ENCODE measurements at places on chromosomes 5 and 9.
A peak's percentile ranks its signal among the peaks of the same experiment; 100 is the strongest.

- peak; percentile 39 for DNase-seq
Measured at GRCh38 chr5:151758430-151759241, at the start of gene ATOX1. Gene ATOX1 (minus strand): TSS chr5:151758631. CDS start chr5:151758551, 80 bp downstream.

GRCh38 chr5:57448751-57449150 lies 33.9 kb downstream of the ACTBL2 start:
- no peak for DNase-seq

GRCh38 chr9:132627106-132627505 lies 42.7 kb downstream of the DDX31 start:
- DNase-seq: no peak

DNA sequence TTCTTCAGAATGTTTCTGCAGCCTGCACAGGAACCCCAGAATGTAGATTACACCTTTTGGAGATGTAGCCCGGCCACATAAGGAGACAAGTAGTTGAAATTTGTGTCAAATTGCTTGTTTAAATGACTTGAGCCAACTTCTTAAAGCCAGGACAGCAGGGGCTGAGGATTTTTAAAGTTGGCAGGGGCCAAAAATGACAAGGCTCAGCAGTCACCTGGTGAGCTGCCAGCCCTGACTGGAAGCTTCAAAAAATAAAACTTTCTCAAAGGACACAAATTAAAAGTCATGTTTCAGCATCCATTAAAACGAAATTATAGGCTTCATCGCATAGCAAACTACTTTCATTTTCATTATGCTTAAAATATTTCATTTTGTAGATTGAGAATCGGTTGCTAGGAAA lies 340.3 kb upstream of the WWC1 start:
- DNase-seq: no peak

GRCh38 chr5:111954516-111955395 lies 197.8 kb upstream of the NREP start:
- no peak for DNase-seq

GRCh38 chr5:34487159-34487879 lies 168.8 kb upstream of the RAI14 start:
- peak; percentile 60 for DNase-seq

GRCh38 chr5:175466700-175467318 lies 11.6 kb upstream of the SFXN1 start:
- no peak for DNase-seq

DNA sequence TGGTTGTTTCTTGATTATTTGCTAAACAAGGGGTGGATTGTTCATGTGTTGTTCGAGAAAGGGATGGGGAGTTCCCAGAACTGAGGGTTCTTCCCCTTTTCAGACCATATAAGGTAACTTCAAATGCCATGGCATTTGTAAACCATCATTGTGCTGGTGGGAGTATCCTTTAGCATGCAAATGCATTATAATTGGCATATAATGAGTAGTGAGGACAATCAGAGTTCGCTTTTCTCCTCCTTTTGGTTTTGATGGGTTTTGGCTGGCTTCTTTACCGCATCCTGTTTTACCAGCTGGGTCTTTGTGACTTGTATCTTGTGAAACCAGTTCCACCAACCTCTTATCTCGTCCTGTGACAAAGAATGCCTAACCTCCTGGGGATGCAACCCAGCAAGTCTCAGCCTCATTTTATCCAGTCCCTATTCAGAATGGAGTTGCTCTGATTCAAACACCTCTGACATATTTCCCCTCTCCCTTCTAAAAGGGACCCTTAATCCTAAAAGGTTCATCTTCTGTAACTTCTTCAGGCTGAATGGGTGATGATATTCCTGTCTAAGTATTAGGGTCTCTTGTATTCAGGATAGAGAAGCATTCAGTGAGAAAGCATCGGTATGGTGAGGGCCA lies 8.7 kb upstream of the FBN2 start:
- no peak for DNase-seq

DNA sequence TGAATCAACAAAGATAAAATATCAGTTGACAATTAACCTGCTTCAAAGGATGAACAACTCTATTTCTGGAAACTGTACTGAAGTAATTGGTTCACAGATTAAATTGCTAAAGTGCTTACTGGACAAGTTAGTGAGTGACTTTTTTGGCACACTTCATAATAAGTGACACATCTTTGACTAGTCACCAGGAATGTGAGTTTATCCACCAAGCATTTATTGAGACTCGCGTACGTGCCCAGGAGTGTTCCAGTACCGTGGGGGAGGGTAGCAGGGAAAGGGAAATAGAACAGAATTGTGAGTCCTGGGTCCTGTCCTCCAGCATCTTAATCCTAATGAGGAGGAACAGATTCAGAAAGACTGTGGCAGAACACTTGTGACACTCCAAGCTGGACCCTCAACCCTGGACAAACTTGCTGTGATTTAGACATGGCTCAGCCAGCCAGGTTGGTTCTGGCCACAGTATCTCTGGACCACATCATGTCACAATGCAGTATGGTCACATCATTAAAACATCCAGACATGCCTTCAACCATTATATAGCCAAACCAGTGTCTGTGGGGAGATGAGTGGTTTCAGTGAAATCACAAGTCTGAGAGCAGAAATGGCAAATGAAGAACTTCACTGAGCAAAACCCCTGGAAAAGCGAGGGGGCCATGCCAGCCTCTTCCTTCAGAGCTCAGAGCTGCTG lies 623.1 kb downstream of the BNC2 start:
- no peak for DNase-seq

- no peak for DNase-seq
Measured at GRCh38 chr5:6783787-6784186, 70.6 kb downstream of the TENT4A start.

DNA sequence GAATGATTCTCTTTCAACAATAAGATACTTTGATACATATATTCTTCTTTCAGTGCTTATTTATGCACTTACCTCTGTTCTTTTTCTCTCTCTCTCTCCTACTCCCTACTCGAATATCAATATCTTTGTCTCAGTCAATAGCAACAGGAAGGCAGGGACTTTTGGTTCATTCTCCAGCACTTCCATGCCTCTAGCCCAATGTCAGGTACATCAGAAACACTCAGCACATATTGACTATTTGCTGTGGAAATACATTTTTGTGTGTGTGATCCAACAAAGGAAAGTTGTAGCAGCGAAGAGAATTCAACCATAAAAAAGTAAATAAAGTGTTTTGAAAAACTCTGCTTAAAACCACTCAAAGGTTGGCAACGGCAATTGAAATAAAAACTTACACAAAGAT lies 12.6 kb downstream of the DIRAS2 start:
- DNase-seq: no peak

DNA sequence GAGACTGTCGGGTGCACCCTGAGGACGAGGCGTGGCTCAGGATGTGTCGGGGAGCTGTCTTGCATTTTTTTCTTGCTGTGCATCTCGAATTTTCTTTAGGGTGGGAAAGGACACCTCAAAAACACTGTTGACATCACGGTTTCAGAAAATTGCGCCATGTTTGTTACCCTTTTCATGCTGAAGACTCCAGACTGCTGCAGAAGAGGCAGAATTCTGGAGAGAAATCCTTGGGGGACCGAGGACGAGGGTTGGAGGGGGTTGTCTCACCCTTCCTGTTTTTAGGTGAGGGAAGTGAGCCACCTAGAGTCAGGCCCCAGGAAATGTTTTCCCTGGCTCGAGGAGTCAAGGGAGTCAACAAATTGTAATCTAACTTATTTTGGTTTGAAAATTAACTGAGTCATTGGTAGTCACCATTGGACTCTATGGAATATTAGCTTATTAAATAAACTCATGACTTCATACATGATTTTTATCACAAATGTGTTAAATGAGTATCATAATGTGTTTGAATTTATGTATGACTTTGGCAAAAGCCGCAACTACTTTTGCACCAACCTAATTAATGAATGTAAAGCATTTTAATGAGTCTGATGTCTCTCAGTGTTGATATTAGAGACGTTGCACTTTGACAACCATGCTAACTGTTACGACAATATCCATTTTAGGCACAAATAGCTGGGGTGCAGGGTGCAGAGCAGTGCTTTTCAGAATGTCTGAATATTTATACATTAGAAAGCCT lies 724 bp upstream of the LYSMD3 start:
- DNase-seq: no peak

DNA sequence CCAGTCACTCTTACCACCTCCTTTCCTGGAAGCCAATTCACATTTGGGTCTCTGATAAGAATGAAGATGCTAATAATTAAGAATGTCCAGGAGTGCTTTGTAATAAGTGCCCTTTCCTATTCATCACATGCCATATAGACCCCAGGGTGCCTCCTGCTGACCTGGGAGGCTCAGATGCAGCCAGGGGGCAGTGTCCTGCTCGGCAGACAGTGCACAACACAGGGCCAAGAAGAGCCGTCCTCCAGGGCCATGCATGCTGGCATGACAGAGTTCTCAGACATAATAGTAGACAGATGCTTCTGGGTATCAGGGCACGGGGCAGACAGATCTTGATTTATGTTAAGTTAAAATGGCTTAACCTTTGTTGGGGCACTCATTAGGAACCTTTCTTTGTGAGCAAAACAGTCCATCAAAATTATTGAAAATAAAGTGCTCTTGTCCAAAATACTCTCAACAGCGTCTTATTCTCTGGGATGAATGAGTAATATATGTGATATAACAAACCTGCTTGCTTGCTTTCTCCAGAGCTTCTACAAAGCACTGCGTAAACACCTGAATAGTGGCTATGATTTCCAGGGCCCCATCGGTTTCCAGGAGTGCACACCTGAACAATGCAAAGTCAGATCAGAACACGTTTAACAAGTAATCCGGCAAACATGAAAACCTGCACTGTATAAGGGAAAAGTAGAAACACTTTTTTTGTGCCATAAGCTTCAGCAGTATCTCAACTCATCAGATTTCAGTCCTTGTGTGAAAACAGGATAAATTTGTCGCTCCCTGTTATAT lies 192.7 kb downstream of the FANCC start:
- no peak for DNase-seq

DNA sequence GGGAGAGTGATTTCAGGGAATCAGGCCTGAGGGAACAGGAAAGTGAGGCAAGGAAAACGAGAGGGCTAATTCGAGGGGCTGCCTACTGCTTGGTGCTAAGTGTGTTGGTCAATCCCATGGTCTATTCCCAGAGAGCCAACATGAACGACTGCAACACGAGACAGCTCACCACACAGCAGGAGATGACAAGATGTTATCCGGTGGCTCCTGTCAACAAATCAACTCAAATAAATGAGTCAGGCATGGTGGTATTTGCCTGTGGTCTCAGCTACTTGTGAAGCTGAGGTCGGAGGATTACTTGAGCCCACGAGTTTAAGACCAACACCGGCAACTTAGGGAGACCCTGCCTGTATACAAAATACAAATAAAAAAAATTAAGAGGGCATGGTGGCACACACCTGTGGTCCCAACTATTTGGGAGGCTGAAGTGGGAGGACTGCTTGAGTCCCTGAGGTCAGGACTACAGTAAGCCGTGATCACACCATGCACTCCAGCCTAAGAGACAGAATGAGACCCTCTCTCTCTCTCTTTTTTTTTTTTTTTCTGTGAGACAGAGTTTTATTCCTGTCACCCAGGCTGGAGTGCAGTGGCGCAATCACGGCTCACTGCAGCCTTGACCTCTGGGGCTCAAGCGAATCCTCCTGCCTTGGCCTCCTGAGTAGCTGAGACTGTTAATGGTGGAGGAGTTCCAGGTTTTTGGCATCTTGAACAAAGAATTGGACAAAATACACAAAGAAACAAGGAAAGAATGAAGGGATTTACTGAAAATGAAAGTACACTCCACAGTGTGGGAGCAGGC lies 9.0 kb upstream of the FAF2 start:
- DNase-seq: peak; percentile 53

DNA sequence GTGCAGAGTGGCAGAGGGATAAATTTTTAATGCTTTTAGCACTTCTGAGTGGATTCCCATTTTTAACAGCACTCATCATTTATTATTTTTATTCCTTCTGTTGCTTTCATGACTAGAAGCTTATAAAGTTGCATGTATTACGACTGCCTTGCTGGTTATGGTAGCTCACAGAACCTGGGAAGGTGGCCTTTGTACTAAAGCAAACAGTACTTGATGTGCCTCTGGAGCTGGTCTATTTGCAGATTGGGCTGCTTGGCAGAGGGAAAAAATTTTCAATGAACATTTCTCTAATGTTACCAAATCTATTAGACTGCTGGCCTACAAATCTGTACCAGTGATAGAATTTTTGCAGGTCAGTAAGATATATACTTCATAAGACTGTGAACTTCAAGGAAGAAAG lies 274.5 kb upstream of the C9orf72 start:
- DNase-seq: no peak

- no peak for DNase-seq
Measured at GRCh38 chr9:115138151-115138550, 20.2 kb upstream of the TNC start.

- DNase-seq: no peak
Measured at GRCh38 chr5:56757077-56757476, 58.3 kb upstream of the MAP3K1 start.

DNA sequence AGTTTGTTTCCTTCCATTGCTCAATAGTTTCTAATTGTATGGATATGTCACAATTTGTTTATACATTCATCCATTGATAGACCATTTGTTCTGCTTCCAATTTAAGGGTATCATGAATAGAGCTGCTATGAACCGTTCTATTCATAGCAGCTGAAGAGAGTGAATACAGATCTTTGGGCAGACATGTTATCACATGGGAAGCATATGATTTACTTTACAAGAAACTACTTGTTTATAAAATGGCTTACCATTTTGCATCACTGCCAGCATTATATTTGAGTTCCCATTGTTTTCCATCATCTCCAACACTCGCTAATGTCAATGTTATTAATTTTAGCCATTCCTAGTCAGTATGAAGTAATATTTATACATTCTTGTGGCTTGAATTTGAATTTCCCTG lies 549.0 kb downstream of the MAT2B start:
- DNase-seq: no peak

DNA sequence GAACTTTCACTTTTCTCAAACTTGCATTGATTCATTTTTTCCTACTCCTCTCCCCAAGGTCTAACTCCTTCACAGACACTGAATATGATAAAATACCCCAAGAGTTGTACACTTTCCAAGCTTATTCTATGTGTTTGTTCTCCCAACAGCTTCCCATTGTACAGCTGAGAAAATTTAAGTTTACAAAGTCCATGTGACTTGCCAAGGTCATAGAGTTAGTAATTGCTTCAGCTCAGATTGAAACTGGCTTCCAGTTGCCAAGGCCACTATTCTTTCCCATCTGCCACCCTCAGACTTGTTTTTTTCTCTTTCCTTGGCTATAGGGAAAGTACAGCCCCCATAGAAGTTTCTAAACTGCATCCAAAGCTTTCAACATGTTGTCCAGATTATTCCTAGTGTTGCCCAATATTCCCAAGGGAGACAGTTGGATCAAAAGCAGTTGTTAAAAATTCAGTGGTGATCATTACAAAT lies 34.8 kb downstream of the TNFSF8 start:
- no peak for DNase-seq

All from brain pericyte (primary cell).